ENCODE measurements at places on chromosomes 2 and 18.
A peak's percentile ranks its signal among the peaks of the same experiment; 100 is the strongest.

GRCh38 chr18:46283268-46283667, 179.1 kb downstream of the HAUS1 start:
- DNase-seq = no peak

- DNase-seq = no peak
Measured at GRCh38 chr2:120210270-120210693, 12.9 kb downstream of the TMEM185B start.

- no peak for DNase-seq
Measured at GRCh38 chr2:42906557-42907411, 114.4 kb upstream of the HAAO start.

GRCh38 chr18:3458378-3458777, 8.4 kb downstream of the TGIF1 start:
- DNase-seq = no peak

DNA sequence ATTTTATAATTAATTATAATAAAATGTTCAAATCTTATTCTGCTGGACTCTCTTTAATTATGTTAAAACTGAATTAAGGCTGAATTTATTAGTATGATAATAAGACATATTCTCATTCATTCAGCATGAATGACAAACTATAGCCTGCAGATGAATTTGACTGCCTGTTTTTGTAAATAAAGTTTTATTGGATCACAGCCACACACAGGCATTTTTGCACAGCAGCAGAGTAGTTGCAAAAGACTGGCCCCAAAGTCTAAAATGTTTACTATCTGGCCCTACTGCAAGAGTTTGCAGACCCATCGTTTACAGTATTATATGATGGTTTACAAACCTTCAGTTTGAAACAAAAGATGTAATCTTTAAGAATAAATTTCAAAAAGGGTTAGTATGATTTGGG, 58.6 kb downstream of the RMDN2 start:
- no peak for DNase-seq

GRCh38 chr2:227805578-227805977, 8.1 kb upstream of the CCL20 start:
- DNase-seq = no peak

GRCh38 chr2:155033652-155034051, 335.2 kb downstream of the KCNJ3 start:
- DNase-seq = no peak

DNA sequence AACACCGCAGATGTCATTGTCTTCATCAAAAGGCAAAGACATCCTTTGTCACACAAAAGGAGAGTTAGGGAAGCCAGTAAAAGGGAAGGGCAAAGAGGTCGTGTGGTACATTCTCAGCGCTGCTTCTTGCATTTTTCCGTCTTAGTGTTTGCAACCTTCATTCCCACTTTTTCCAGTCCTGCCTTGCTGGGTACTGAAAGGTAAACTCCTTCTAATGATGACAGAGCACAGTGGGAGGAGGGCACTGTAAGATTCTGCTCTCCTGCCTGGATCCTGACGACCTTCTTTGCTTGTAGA, 424.3 kb upstream of the MEX3C start:
- no peak for DNase-seq

GRCh38 chr18:47512726-47513435, 261.4 kb upstream of the SKOR2 start:
- no peak for DNase-seq

- no peak for DNase-seq
Measured at GRCh38 chr2:146981921-146982320, 862.9 kb upstream of the ACVR2A start.

DNA sequence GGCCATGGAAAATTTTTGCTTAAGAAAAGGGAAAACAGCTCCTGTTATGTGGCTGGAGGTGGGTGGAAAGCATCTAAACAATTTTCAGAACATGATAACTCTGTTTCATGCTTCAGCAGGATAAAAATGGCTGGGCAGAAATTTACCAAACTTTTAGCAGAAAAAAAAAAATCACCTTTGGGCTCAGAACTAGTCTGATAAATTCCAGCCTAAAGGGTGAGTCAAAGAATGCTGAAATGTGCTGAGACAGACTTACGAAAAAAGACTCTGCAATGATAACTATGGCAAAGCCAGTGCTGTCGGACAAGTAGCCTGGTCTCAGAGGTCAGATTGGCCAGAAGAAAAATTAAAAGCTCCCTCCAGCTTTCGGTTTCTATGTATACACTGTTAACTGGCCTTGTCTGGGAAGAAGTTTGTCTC, 123.6 kb downstream of the LRATD1 start:
- DNase-seq = no peak

DNA sequence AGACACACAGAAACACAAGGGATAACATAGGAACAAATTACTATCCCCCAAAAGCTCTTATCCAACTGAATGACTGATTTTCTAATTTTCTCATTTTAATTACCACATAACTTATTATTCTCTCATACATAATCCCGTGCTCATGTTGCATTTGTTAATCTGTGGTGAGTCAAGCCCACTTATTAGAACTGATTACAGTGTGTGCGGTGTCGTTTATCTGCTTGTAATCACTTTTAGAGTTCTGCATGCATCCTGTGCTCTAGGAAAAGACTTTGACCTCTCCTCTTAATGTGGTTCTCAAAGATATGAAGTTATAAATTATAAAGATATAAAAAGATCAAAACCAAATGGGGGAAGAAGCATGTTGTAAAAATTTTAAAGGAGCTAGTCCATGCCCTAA, 29.7 kb downstream of the CNDP1 start:
- no peak for DNase-seq

DNA sequence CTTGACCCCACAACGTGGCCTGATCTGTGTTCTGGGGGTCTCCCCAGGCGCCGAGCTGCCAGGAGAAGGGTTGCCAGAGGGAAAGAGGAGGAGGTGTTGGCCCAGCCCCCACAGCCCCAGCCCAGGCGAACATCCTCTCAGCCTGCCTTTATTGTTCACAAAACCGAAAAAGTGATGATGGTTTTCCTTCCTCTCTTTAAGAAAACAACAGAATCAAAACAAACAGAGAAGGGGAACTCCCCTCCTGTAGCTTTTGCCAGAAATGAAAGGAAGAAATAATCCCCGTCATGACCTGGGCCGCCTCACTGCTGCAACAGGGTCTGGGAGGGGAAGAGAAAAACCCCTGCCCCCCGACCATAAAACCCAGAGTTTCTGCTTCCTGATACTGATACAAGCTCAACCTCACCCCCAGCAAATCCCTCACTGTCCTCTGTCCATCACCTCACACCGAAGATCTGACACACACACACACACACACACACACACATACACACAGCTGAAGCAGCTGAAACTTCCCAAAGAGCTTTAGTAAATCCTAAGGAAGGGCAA, 52.0 kb downstream of the ZFP36L2 start:
- DNase-seq = peak; percentile 78

GRCh38 chr2:64595397-64596176, 58.1 kb downstream of the SERTAD2 start:
- DNase-seq = no peak

DNA sequence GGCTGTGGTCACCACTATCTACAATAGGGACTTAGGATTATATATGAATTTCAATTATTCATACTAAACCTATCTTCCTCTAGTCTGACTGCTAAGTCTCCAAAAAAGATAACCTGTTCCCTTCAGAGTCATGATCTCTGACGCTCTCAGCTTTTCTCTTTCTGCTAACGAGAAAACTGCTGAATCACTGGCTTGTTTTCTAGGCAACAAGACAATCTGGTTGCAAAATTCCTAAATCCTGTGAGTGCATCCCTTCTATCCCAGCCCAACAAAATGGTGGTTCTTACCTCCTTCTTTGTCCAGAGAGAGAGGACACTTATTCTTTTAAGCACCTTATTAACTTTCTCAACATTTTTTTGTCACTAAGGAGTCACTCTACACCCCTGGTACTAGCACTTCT, 312.3 kb upstream of the PKDCC start:
- DNase-seq = no peak

GRCh38 chr18:74265546-74266098, 26.1 kb downstream of the CYB5A start:
- DNase-seq = no peak

GRCh38 chr2:111100765-111101162, 19.9 kb upstream of the BCL2L11 start:
- DNase-seq = no peak

GRCh38 chr2:195907474-195907873, 161.2 kb downstream of the DNAH7 start:
- no peak for DNase-seq

DNA sequence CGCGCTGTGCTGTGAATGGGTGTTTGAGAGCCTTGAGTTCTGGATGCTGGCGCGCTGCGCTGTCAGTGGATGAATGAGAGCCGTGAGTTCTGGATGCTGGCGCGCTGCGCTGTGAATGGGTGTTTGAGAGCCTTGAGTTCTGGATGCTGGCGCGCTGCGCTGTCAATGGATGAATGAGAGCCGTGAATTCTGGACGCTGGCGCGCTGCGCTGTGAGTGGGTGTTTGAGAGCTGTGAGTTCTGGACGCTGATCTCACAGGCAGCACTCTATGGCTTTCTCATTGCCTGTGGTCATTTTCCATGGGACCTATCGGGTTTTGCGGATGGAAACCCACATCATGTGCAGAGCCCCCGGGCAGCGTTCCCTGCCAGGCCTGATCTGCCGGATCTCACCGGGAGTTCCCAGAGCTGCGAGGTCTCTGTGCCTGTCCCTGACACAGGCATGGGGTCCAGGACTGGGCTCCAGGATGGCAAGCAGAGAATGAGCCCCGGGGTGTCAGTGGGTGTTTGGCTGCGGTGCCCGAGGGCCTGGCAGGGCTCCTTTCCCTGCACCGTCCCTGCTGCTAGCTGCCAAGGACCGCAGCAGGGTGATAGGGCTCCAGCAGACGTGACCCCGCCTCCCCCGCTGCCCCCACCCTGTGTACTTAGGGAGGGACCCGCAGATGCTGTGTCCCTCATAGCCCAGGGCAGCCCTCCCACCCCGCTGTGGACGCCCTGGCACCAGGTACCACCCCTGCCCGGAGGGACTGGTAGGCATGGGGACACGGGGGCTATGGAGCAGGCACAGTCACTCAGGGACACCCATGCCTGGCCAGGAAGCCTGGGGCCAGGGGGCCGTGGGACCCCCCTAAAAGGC, 9.7 kb downstream of the PDCD1 start:
- DNase-seq = no peak

- no peak for DNase-seq
Measured at GRCh38 chr18:62981566-62981965, 266.2 kb downstream of the PHLPP1 start.

DNA sequence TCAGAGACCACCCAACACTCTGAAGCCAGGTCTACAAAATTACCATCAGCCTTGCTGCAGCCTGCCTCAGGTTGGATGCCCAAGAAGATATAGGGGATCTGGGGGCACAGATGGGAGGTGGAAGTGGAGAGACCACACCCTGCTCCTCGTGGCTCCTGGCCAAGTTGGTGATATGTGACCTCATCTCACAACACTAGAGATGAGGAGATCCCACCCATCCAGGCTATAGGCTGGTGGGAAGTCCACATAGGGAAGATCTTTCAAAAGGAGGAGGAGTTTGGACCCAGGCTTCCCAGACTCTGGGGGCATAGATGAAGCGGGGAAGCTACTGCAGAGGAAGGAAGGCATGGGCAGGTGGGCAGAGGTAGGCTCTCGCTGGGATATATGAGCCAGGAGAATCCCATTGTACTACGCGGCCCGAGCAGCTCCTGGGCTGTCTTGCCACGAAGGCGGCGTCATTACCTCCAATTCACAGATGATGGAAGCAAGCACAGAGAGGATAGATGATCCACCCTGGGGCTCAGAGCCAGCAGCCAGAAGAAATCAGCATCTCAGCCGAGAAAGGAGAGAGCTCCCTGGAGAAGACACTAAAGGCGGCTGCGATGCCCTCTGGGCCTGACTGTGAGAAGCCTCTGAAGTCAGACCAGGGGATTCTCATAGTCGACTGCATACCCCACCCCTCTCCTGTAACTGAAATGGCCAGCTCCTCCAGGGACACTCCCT, 96.0 kb downstream of the RHOB start:
- DNase-seq = no peak

- no peak for DNase-seq
Measured at GRCh38 chr2:128686497-128686859, 367.8 kb upstream of the HS6ST1 start.

DNA sequence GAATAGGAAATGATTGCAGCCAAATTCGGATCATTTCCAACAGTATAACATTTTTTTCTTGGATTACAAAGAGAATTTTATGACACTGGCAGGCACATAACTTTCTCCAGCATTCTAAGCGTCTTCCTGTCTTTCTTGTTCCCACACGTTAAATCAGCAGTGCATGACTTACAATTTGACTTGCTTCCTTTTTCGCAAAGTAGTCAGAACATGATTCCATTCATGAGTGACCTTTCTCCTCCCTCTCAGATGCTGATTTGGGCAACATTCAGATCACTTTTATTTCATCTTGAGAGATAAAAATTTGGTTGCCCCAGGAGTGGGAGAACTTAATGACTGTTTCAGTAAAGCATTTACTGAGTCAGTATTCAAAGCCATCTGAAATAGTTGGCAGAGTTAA, 858.7 kb upstream of the ACVR2A start:
- no peak for DNase-seq

DNA sequence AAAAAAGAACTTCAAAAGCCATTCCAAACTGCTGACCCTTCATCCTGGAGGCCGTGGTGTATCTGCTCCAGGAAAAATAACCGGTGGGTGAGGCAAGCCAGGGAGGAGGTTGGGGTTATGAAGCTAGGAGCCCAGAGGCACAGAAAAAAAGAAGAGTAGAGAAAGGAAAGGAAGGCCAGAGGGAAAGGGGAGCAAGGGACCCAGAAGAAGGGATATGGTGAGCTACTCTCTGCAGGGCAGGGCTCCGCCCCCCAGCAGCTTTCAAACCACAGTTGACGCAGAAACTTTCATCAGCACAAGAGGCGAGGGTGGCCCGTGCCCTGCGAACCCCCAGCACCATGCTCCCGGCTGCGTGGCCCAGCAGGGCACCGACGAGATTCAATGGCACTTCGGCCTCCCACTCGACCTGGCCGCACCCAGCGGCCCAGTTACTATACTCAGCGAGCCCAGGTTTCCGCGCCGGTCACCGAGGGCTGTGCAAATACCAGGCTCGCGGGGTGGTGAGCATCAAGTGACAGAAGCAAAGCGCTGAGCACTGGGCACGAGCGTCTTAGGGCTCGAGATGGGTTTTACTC, 665 bp downstream of the MCM6 start:
- DNase-seq = peak; percentile 64

- DNase-seq = no peak
Measured at GRCh38 chr2:54728669-54729120, 5.2 kb downstream of the EML6 start.

GRCh38 chr2:159129824-159130223, 156.7 kb downstream of the WDSUB1 start:
- DNase-seq = no peak

GRCh38 chr2:190563109-190563508, 28.6 kb upstream of the NEMP2 start:
- no peak for DNase-seq

DNA sequence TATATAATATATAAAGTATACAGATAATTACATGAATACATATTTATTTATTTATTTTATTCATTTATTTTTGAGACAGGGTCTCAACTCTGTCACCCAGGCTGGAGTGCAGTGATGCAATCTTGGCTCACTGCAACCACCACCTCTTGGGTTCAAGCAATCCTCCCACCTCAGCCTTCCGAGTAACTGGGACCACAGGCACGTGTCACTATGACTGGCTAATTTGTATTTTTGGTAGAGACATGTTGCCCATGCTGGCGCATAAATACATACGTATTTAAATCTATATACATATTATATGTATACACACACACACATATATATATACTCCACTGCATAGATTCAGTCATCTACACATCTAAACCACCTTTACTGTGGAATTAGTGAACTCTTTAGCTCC, 20.6 kb upstream of the NDUFV2 start:
- DNase-seq = no peak

Data from memory B cell (primary cell).